ENCODE measurements at places on chromosomes 1 and 21. TPM values are rescaled to one million over a fixed set of nuclear protein-coding genes. Genes with fewer than 3 reads are reported as not detected.

The ERO1B gene
- total RNA-seq = 0.95 TPM

The TMEM61 gene
- 0.95 TPM for total RNA-seq

The BACE2 gene
- 89.2 TPM for total RNA-seq

The OR10J1 gene
- total RNA-seq = not detected

The LRRIQ3 gene
- total RNA-seq = 0.95 TPM

The GBP7 gene
- total RNA-seq = 0.07 TPM

The PRR9 gene
- not detected for total RNA-seq

The COL24A1 gene
- 0.17 TPM for total RNA-seq

The PLPPR5 gene
- total RNA-seq = 2.7 TPM

The TCEA3 gene
- 23.6 TPM for total RNA-seq

The TPTE gene
- total RNA-seq = not detected

The EFNA3 gene
- total RNA-seq = 23.5 TPM

The ESRRG gene
- total RNA-seq = 1.7 TPM

The BRDT gene
- not detected for total RNA-seq

The SHISAL2A gene
- total RNA-seq = not detected

The ATP6V1G3 gene
- total RNA-seq = not detected

The SPATA45 gene
- not detected for total RNA-seq

The KCNH1 gene
- not detected for total RNA-seq

The TMEM222 gene
- total RNA-seq = 57.4 TPM

The SELE gene
- total RNA-seq = not detected

The SNAP47 gene
- total RNA-seq = 145 TPM

The NBPF20 gene
- total RNA-seq = 5.2 TPM

The BRINP3 gene
- not detected for total RNA-seq

The ASPM gene
- total RNA-seq = 28.6 TPM

The OR2G6 gene
- not detected for total RNA-seq

The NOS1AP gene
- 2.6 TPM for total RNA-seq

The KCNN3 gene
- 0.26 TPM for total RNA-seq

The TCHHL1 gene
- total RNA-seq = not detected

The HOOK1 gene
- total RNA-seq = 5.0 TPM

The FYB2 gene
- not detected for total RNA-seq

The TRMT13 gene
- 9.4 TPM for total RNA-seq

The RNF187 gene
- total RNA-seq = 157 TPM

The CLDN14 gene
- total RNA-seq = 8.9 TPM

The VWA5B1 gene
- not detected for total RNA-seq

The TOR1AIP2 gene
- total RNA-seq = 28.9 TPM

The INSRR gene
- not detected for total RNA-seq

The HCRTR1 gene
- total RNA-seq = not detected

The NUDT4B gene
- total RNA-seq = 29.9 TPM

The LRRC71 gene
- 0.11 TPM for total RNA-seq

Measured in PC-3 (cell line).